ENCODE measurements at places on chromosomes 1 and 21. TPM values are rescaled to one million over a fixed set of nuclear protein-coding genes. Genes with fewer than 3 reads are reported as not detected.

- H3K4me1 ChIP-seq, result no peaks in the 10 kb centered on the region
- no peak overlapping the region for H3K27ac ChIP-seq
- no peaks in the 10 kb centered on the region for H3K27me3 ChIP-seq
- DNase-seq, result no peak
Observed at GRCh38 chr1:181356505-181357340, 126.6 kb upstream of the CACNA1E start.

DNA sequence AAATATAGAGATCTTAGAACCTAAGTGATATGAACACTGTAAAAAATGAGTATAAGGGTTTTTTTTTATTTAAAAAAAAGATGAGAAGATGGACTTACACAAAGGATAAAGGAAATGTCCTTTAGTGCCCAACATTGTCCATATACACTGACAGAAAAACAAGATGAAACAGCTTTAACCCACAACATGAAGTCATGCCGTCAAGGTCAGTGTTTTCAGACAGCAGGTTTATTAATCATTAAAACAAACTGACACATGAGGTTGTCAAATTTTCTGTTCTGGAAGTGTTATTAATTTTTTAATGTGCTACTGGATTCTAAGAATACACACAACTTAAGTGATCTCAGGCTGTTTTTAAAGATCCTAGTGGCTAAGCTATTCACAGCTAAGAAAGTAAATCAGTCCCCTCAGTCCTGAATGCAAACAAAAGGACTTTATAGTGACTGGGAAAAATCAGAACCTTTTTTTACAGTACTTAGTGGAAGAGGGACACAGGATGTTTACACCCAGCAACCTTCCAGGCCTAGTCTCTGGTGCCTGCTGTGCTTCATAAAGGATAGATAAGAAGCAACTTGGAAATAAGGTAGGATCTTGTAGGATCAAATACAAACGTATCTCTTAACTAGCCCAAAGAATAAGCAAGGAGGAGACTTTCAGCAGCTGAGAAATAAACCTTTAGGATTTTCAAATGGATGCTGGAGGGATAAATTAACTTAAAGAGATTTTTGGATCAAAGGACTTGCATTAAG is 21.9 kb upstream of the PKN2 start:
- H3K27ac ChIP-seq, result no peak overlapping the region
- H3K27me3 ChIP-seq, result no peaks in the 10 kb centered on the region
- H3K4me1 ChIP-seq, result no peaks in the 10 kb centered on the region
- H3K4me3 ChIP-seq, result no peak overlapping the region
- no peak for DNase-seq
- no peaks in the 10 kb centered on the region for H3K36me3 ChIP-seq

GRCh38 chr1:22542886-22543285 is 20.4 kb upstream of the EPHA8 start:
- H3K4me3 ChIP-seq, result no peak overlapping the region
- DNase-seq, result no peak

GRCh38 chr1:6996371-6996770 is 211.1 kb downstream of the CAMTA1 start:
- H3K4me3 ChIP-seq, result no peak overlapping the region
- no peaks in the 10 kb centered on the region for H3K27me3 ChIP-seq
- H3K27ac ChIP-seq, result no peak overlapping the region
- no peaks in the 10 kb centered on the region for H3K4me1 ChIP-seq

The AMIGO1 gene
- total RNA-seq, result 26.3 TPM

The C1QTNF12 gene
- total RNA-seq, result 1.1 TPM
